Activated CD4-positive, alpha-beta T cell treated with anti-CD3 and anti-CD28 coated beads for 36 hours (primary cell): ENCODE measurements at places on chromosomes 7 and 10. TPM values are rescaled to one million over a fixed set of nuclear protein-coding genes. Genes with fewer than 3 reads are reported as not detected.

DNA sequence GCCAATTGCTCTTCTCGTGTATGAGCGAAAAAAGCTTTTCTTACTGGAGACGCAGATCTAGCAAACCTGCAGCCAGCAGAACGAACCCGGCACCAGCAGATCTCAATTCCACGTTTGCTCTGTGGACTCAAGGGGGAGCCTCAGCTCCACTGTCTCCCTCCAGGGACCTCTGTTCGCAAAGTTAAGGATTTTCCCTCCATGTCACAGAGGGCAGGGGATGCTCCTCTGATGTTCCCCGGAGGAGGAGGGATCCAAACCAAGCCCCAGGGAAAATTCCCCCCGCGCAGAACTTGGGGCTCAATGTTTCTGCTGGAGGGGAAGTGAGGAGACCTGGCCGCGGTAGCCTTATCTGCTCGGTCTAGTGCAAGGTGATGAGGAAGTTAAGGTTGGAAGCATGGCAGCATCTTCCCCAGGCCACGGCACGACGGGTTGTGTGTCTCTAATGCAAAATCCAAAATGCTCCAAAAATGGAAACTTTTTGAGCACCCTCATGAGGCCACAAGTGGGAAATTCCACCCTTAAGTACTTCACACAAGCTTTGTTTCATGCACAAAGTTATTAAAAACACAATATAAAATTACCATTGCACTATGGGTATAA is 9.0 kb downstream of the IQCE start:
- peaks cover 25% of the 10 kb centered on the region for H3K4me1 ChIP-seq
- no peak overlapping the region for H3K27ac ChIP-seq
- no peak overlapping the region for H3K4me3 ChIP-seq
- DNase-seq = peak; percentile 12
- no peaks in the 10 kb centered on the region for H3K27me3 ChIP-seq

GRCh38 chr7:36182854-36183604 is 30.0 kb downstream of the EEPD1 start:
- H3K4me1 ChIP-seq = no peaks in the 10 kb centered on the region
- H3K27me3 ChIP-seq = no peaks in the 10 kb centered on the region
- no peak overlapping the region for H3K4me3 ChIP-seq

- no peaks in the 10 kb centered on the region for H3K36me3 ChIP-seq
- H3K4me1 ChIP-seq = no peaks in the 10 kb centered on the region
- no peaks in the 10 kb centered on the region for H3K27me3 ChIP-seq
- no peak overlapping the region for H3K4me3 ChIP-seq
Measured at GRCh38 chr10:23433701-23434100, 5.2 kb upstream of the OTUD1 start.

DNA sequence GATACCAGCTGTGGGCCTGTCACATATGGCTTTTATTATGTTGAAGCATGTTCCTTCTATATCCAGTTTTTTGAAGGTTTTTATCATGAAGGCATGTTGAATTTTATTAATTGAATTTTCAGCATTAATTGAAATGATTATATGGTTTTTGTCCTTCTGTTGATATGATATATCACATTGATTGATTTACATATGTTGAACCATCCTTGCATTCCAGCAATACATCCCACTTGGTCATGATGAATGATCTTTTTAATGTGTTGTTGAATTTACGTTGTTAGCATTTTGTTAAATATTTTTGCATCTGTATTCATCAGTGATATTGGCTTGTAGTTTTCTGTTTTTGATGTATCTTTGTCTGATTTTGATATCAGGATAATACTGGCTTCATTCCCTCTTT is 21.2 kb downstream of the PRSS37 start:
- H3K36me3 ChIP-seq = peaks cover 36% of the 10 kb centered on the region
- H3K4me3 ChIP-seq = no peak overlapping the region
- H3K27me3 ChIP-seq = no peaks in the 10 kb centered on the region

GRCh38 chr7:389911-390601 is 100.1 kb downstream of the FOXL3 start:
- no peaks in the 10 kb centered on the region for H3K27me3 ChIP-seq
- peak; percentile 3 for DNase-seq
- no peaks in the 10 kb centered on the region for H3K4me1 ChIP-seq
- no peak overlapping the region for H3K27ac ChIP-seq
- no peak overlapping the region for H3K4me3 ChIP-seq

Gene SEC31B
- 36.0 TPM for total RNA-seq

DNA sequence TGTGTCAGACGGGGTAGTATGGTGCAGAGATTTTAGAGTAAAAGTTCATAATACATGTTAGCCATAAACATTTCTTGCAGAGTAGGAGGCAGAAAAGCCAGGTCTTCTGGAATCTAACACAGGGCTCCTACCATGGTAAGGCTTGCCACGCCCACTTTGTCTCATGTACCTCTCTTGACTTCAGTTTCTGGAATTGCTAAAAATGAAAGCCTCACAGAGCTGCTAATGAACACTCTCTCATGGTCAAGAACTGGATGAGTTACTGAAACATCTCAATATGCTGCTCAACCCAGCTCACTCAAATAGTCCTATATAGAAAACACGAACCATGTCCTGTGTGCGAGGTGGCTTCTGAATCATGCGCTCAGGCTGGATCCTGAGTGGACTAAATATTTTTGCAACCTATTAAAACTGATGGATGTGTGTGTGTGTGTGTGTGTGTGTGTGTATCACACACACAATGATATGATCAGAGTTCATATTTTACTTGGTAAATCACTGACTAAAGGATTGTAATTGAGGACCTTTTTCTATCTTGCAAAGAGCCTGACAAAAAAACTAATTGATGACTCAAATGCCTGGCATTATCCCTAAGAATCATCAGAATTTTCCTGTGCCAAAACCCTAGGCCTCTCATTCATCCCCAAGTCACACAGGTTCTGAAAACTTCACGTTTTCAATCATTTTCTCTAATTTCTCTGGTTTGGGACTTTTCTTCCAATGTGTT is 1306.6 kb downstream of the XPNPEP1 start:
- H3K27me3 ChIP-seq = no peaks in the 10 kb centered on the region
- DNase-seq = no peak
- no peak overlapping the region for H3K27ac ChIP-seq
- no peaks in the 10 kb centered on the region for H3K4me1 ChIP-seq
- no peaks in the 10 kb centered on the region for H3K36me3 ChIP-seq

- no peak for DNase-seq
- no peak overlapping the region for H3K27ac ChIP-seq
- peaks cover 9% of the 10 kb centered on the region for H3K36me3 ChIP-seq
- H3K27me3 ChIP-seq = no peaks in the 10 kb centered on the region
- peaks cover 27% of the 10 kb centered on the region for H3K4me1 ChIP-seq
Measured at GRCh38 chr10:102425444-102425843, 4.8 kb downstream of the FBXL15 start.

GRCh38 chr7:137345799-137346449 is 2.4 kb upstream of the PTN start:
- H3K27me3 ChIP-seq = peaks cover 13% of the 10 kb centered on the region
- no peaks in the 10 kb centered on the region for H3K36me3 ChIP-seq
- no peak overlapping the region for H3K4me3 ChIP-seq
- H3K27ac ChIP-seq = no peak overlapping the region
- no peaks in the 10 kb centered on the region for H3K4me1 ChIP-seq
- no peak for DNase-seq

DNA sequence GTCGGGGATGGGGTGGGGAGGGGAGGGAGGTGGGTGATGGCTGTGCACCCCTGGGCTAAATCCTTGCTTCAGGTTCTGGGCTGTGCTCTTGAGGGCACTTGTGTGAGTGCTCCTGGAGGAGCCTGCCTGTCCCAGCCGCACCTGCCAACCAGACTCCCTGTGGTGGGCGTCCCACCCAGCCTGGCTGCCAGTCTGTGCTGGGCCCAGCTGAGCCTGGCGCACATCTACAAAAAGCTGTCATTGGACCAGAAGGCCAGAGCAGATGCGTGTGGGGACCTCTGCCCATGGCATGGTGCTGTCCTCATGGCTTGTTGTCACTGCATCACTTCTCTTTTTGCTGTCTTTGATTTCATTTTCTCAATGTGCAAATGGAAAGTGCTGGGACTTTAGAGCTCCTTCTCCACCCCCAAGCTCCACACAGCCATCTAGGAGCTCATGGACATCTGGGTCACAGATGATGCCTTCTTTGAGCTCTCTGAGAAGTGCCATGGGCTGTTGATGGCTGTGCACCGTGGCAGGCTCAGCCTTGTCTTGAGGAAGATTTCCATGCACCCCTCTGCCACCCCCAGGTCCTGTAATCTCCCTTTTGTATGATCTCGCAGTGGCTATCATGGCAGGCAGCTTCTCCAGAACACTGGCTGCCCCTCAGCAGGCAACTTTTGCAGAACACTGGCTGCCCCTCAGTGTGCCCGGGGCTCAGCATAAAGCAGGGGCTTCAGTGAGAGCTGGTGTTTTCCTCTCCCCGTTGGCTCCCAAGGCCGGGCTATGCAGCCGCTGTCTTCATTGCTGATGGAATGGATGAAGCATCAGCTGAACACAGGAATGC is 83.9 kb downstream of the ADCY1 start:
- H3K4me3 ChIP-seq = no peak overlapping the region
- H3K27me3 ChIP-seq = peaks cover 2% of the 10 kb centered on the region
- H3K27ac ChIP-seq = no peak overlapping the region

DNA sequence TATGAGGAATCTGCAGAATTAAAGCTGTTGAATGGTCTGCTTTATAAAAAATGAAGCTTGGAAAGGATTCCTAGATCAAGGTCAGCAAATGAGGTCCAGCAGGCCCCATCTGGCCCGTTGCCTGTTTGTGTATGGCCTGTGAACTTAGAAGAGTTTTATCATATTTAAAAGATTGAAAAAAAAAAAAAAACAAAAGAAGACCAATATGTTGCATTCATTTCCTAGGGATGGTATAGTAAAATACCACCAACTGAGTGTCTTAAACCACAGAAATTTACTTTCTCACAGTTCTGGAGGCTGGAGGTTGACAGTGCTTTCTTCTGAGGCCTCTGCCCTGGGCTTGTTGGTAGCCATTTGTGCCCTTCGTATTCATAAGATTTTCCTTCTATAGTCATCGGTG is 109.2 kb downstream of the PPP1R3A start:
- H3K27me3 ChIP-seq = no peaks in the 10 kb centered on the region
- no peaks in the 10 kb centered on the region for H3K4me1 ChIP-seq
- H3K27ac ChIP-seq = no peak overlapping the region
- H3K36me3 ChIP-seq = no peaks in the 10 kb centered on the region

DNA sequence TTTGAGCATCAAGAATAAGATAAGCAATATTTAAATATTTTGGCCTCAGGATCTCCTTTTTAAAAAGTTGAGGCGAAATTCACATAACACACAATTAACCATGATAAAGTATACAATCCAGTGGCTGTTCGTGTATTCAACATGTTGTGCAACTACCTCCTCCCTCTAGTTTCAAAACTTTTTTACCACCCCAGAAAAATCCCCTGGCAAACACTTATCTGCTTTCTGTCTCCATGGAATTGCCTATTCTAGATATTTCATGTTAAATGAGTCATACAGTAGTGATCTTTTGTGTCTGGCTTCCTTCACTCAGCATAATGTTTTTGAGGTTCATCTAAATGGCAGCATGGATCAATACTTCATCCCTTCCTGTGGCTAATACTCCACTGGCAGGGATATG is 31.8 kb upstream of the IL15RA start:
- no peak overlapping the region for H3K4me3 ChIP-seq
- no peak for DNase-seq
- H3K27ac ChIP-seq = peak overlapping the region; percentile 42

- DNase-seq = no peak
- peak overlapping the region; percentile 94 for H3K27ac ChIP-seq
Measured at GRCh38 chr7:149027611-149028345, 527 bp downstream of the PDIA4 start.

DNA sequence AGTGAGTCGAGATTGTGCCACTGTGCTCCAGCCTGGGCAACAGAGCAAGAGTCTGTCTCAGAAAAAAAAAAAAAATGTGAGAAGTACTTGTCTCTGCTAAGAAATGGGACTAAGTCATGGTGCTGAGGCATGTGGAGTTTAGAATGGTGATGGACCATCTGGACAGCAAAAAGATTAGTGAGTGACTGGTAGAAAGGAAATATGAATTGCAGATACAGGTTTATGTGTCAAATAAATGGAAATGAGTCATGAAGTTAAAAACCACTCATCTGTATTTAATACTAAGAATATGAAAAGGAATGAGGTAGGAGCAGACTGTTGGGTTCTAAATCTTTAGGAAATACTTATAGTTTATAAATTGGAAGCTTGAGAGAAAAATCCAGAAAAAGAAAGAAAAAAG is 625.7 kb upstream of the ANKRD30A start:
- H3K36me3 ChIP-seq = no peaks in the 10 kb centered on the region
- H3K27ac ChIP-seq = no peak overlapping the region
- H3K4me3 ChIP-seq = no peak overlapping the region

- no peaks in the 10 kb centered on the region for H3K27me3 ChIP-seq
- peak; percentile 54 for DNase-seq
- peak overlapping the region; percentile 85 for H3K27ac ChIP-seq
- peaks cover 6% of the 10 kb centered on the region for H3K36me3 ChIP-seq
- H3K4me3 ChIP-seq = peak overlapping the region; percentile 1
Measured at GRCh38 chr10:3761021-3761686, 23.9 kb downstream of the KLF6 start.

GRCh38 chr7:46461334-46461777 is 540.3 kb upstream of the IGFBP3 start:
- H3K4me3 ChIP-seq = no peak overlapping the region
- H3K27ac ChIP-seq = no peak overlapping the region
- no peaks in the 10 kb centered on the region for H3K4me1 ChIP-seq
- no peaks in the 10 kb centered on the region for H3K36me3 ChIP-seq
- no peak for DNase-seq

Gene PLEKHS1
- 0.07 TPM for total RNA-seq
